NCI-H748 treated with DMSO at 0.1 percent for 48 hours (cell line): ENCODE measurements at places on chromosomes 11 and 22.

- no peak for DNase-seq
These were observed 146.4 kb upstream of the POU2AF2 start for GRCh38 chr11:111099028-111099713.

DNA sequence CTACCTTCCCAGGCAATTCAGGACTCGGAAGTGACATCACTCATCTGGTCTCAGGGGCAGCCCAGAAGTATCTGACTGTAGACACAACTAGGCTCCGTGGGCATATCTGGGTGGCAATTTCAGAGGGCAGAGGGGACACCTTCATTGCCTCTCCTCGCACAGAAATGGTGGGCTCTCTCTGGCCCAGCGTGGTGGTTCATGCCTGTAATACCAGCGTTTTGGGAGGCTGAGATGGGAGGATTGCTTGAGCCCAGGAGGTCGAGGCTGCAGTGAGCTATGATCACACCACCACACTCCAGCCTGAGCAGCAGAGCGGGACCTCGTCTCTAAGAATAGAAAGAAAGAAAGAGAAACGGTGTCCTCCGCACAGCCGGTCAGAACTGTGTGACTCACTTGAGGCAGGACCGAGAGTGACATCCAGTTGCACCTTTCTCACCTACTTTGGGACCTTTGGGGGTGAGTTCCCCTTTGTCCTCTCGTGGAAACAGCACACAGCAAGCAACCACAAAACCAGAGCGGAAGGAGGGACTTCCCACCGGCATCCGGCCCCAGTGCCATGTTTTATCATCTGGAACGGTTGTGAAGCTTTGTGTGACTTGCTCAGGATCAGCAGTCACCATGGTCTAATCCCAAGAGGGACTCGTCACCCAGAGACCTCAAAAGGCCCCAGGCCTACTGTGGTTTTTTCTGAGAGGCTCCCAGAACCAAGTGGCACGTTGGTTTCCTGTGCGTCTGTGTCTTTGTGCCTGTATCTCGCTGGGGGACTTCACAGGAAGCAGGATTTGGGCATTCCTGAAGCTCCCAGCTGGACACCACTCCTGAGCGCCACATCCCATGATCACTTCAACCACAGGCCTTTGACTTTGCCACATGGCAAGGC, 38.4 kb upstream of the EMID1 start:
- DNase-seq, result no peak

- no peak for DNase-seq
These were observed 18.7 kb downstream of the POU2AF1 start for GRCh38 chr11:111360150-111361043.

DNA sequence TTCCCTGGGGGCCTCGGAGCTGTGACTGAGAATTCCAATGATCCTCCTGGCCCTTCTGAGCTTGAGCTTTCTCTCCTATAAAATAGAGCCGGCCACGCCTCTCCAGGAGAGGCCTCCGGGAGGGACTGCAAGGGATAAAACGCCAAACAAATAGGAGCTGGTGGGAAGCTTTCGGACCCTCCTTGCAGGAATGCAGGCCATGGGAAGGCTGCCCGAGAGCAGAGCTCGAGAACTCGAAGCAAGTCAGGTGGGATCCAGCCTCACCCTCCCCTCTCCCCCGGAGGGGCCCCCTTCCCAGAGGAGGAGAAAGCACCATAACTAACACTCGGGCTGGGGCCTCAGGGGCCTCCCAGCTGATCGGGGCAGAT, 34.6 kb downstream of the FLRT1 start:
- DNase-seq, result no peak

- peak; percentile 79 for DNase-seq
These were observed at the start of gene CELF1 for GRCh38 chr11:47552566-47553405. Gene CELF1 (minus strand): TSS chr11:47553132. CDS start chr11:47499523, 53,609 bp downstream.

DNA sequence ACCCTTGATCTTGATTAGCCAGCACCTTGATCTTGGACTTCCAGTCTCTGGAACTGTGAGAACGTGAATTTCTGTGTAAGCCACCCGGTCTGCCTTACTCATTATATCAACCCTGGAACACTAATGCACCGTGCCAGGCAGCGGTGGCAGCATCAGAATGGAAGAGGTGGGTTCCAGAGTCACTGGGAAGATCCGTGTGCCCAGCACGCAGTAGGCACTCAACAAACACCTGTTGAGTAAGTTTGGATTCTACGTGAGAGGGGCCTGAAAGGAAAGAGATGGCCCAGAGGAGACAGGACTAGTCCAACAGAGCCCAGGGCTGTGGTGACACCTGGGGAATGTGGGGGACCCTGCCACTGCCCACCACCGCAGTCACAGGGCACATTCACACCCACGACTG, 6.6 kb upstream of the UPK3A start:
- DNase-seq, result no peak

- DNase-seq, result no peak
These were observed 64.8 kb downstream of the APOL5 start for GRCh38 chr22:35782504-35782903.

- DNase-seq, result no peak
These were observed 136.0 kb downstream of the SERGEF start for GRCh38 chr11:17876827-17877226.

GRCh38 chr11:128765571-128766549, 72.0 kb downstream of the FLI1 start:
- no peak for DNase-seq

- peak; percentile 66 for DNase-seq
These were observed 5.5 kb upstream of the NFAM1 start for GRCh38 chr22:42437488-42438292.

GRCh38 chr11:71153005-71153390, 99.4 kb downstream of the SHANK2 start:
- DNase-seq, result no peak

- DNase-seq, result no peak
These were observed 986 bp downstream of the NLRP10 start for GRCh38 chr11:7964261-7964660.

- peak; percentile 55 for DNase-seq
These were observed 19.7 kb downstream of the OR51E2 start for GRCh38 chr11:4677948-4678347.

DNA sequence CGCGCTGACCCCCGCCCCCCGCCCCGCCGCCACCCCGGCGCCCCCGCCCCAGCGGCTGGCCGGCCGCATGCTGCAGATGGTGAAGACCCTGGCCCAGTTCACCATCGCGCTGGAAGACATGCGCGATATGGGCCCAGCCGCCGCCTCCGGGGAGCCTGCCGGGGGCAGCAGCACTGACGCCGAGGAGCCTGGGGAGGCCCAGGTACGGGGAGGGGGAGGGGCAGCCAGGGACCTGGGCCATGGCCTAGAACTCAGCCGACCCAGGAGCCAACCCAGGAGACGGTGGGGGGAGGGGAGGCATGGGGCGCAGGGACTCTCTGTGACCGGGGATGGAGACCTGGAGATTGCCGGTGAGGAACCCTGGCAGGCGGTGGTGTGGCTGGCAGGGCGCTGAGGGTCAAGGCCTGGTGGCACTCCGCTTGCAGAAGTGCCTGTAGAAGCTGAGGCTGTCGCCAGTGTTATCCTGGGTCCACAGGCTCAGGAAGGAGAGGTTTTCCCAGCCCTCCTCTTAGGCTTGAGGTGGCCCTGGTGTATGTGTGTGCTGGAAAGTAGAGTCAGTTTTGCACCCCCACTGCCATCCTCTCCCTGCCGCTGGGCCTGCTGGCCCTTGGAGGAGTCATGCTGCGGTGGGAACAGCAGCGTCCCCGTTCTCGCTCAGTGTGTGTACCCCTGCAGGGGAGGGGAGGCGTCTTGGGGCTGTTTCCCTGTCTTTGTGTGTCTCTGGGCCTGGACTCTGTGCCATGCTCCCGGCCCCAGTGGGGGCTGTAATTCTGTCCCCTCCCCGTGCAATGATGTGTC, 32.9 kb upstream of the RELT start:
- no peak for DNase-seq

DNA sequence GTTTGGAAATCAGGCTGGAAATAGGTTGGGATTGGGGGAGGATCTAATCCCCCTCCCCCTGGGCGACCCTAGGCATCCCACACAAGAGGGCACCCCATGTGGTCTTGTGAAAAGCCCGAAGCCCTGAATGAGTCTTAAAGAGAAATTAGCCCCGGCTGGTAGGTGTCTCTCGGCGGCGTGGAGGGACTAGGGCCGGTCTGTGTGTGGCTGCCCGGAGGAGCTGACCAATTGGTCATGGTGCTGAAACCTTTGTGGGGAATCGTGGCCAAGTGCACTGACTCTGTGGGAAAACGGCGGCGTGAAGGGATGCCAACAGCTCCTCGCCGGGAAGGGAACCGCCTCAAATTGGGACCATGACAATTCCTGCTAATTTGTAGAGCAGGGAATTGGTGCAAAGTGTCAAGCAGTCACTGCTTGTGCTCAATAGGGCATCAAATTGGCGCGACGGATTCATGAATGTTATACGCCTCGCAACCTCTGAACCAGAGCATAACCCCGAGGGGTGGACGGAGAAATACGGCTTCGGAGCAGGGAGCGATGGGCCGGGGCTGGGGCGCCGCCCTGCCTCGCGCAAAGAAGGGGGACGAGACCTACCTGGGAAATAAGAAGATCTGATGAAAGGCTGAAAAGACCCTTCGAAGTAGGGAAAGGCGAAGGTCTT, 1.5 kb downstream of the DBX1 start:
- no peak for DNase-seq

- peak; percentile 52 for DNase-seq
These were observed 8.6 kb upstream of the MMP8 start for GRCh38 chr11:102733232-102733875.

- DNase-seq, result no peak
These were observed 10.4 kb downstream of the SYN3 start for GRCh38 chr22:33047744-33048143.

GRCh38 chr22:22346401-22347107, 102.0 kb downstream of the VPREB1 start:
- no peak for DNase-seq

DNA sequence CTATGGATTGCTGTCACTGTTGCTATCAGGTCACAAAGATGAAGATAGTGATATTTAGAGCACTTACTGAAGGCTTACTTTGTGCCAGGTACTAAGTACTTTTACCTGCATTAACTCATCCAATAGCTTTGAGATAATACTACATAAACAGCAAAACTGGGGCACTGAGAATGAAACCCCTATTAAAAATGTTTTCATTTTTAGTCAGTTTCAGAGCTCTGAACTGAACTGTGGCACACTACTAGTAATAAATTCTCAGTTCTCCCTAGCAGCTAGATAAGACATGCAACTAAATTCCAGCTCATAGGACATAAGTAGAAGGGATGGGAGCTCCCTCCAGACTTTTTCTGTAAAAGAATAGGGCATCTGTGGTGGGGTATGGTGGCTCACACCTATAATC, 24.0 kb downstream of the ARFGAP3 start:
- no peak for DNase-seq

GRCh38 chr11:118002010-118002540, 15.9 kb downstream of the IL10RA start:
- no peak for DNase-seq

DNA sequence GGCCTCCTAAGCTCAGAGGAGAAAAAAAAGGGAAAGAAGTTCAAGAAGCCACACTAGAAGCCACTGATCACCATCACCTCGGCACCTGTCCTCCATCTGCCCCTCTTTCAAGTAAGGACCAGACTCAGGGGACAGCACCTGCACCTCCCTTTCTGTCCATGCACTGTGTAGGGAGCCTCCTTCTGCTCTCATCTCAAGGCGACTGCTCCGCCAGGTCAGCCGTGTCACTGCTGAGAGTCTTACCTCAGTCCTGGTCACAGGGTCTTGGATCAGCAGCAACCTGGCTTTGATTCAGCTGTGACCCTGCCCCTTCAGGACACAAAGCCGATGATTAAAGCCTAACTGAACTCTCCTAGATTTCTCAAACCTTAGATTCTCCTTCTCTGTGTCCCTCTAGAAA, 101.5 kb downstream of the ZNF280B start:
- no peak for DNase-seq

- no peak for DNase-seq
These were observed 126.2 kb downstream of the BCR start for GRCh38 chr22:23306438-23306921.

- DNase-seq, result no peak
These were observed 725.1 kb upstream of the CHORDC1 start for GRCh38 chr11:90947930-90948329.

DNA sequence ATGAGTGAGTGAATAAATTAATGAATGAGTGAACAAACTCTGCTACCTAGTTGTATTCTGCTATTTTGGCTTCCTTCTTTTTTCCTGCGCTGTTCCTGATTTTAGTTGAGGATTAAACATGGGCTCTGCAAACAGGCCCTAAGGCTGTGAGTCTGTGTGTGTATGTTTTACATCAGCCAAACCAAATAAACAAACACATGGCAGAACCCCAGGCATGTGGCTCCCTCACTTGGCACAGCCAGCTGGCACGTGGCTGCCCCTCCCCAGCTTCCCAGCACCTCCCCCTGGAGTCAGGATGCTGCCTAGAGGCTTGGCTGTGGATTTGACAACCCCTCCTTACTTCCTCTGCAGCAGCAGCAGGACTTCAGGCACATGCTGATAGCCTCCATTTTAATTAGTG, 593.2 kb downstream of the INSC start:
- DNase-seq, result no peak

- DNase-seq, result no peak
These were observed 9.2 kb upstream of the PIWIL4 start for GRCh38 chr11:94557992-94558391.

DNA sequence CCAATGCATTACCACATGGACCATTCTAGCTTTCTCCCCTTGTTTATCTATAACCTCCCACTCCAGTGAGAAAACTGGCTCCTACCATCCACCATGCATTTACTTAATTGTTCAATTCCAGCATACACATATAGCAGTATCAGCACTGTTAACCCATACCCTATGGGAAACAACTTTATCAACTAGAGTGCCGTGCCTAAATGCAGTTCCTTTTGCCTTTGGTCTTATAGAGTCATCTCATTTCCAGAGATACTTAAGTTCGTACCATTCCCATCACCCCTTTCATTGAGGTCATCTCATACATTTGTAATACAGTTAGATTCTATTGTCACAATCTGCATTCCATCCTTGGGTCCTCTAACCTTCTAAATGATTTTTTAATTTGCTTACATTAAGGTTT, 86.9 kb downstream of the PARVA start:
- no peak for DNase-seq

GRCh38 chr11:103897160-103897936, 139.1 kb upstream of the DDI1 start:
- no peak for DNase-seq

- DNase-seq, result no peak
These were observed 36.5 kb downstream of the TENM4 start for GRCh38 chr11:79404325-79404724.

- no peak for DNase-seq
These were observed 12.9 kb downstream of the SIRT3 start for GRCh38 chr11:223026-223789.

DNA sequence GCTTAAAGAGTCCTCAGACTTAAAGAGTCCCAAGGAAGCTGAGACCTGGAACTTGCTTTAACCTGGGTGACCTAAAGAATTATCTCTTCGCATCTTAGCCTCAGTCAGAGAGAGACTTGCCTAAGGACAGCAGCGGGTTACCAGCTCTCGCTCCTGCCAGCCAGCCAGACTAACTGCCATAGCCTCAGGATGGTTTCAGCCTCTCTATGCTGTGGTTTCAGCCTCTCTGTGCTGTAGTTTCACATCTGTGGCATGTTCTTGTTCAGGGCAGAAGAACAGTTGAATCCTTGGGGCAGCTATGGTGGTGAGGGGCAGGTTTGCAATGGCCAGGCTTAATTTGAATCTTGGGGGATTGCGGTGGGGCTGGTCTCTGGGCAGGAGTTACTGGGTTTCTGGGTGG, 2.3 kb downstream of the FRMD8 start:
- no peak for DNase-seq
